ENCODE measurements at places on chromosomes 3 and 15.

DNA sequence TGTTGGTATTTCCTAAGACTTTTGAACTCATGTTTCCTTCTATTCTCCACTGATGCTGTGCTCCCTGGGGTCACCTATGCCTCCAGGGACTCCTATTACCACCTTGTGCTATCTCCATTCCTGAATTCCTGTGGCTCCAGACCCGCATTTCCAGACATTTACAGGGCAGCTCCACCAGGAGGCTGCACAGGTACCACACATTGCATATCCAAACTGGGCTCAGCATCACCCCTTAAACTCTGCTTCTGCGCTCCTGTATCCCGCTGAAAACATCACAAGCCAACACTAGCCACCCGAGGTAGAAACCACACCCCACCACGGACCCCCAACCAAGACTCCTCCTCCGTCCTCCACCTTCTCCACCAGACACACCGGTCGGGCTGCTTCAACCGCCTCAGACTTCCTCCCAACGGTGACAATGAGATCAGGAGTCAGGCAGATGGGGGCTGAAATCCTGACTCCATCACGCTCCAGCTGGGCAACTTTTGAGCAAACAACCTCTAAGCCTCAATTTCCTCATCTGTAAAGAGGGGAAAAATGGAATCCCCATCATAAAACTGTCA, 10.4 kb downstream of the TNK2 start:
- no peak for DNase-seq

DNA sequence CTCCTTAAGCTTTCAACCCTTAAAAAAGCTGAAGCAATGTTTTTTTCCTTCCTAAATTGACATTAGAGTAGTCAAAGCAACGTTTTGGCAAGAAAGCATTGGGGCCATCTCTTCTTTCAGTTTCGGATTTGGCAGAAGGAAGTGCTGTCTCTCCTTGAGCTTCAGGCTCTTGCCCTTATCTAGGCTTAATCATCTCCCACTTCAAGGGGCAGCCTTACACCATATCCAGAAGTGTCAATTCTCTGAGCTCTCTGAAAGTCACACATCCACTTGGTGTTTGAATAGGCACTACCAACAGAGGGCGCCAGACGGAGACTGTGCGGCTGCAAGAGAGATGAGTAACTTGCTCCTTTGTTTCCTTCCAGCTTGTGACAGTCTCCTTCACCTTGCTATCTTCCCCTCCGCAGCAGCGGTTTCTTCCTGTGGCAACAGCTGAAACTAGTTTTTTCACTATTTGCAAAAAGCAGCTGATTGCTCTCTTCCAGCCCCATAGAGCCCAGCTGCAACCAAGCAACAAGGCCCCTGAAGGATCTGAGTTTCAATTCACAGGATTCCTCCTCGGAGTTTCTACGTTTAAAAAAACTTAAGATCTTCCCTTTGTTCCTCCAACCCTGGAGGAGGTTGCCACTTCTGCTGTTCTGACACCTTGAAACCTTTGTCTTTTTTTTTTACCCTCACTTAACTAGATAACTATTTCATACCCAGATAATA, 147.0 kb upstream of the SLCO3A1 start:
- DNase-seq: peak; percentile 47

- no peak for DNase-seq
These were observed 105.9 kb downstream of the TPRG1 start for GRCh38 chr3:189277711-189278110.

DNA sequence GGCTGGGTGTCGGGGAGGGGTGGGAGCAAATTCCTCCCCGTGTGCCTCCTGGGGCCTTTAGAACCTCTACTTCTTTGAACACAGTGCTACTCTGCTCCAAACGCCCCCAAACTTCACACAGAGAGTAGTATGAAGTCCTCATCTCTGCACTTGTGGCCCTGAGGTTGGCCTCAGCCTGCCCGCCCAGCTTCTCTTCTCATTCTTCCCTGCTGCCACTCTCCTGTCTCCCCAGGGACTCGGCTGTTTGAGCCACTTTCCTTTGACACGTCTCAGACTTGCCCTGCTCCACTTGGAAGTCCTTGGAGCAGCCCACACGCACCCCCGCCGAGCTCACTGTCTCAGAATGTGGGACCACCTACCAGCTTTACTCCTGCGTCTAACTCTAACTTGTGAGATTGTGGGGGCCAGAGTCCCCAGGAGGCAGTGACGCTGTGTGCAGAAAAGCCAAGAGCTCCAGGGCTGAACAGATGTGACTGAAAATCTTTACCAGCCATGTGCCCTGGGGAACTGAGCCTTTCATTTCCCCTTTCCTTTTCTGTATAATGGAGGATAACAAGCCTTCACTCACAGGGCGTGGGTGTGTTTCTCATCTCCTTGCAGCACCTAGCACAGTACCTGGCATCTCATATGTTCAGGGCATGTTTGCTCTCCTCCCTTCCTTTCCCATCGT, 233.6 kb upstream of the CTDSPL start:
- DNase-seq: no peak

GRCh38 chr3:129106320-129106719, 15.3 kb downstream of the RAB43 start:
- DNase-seq: no peak

DNA sequence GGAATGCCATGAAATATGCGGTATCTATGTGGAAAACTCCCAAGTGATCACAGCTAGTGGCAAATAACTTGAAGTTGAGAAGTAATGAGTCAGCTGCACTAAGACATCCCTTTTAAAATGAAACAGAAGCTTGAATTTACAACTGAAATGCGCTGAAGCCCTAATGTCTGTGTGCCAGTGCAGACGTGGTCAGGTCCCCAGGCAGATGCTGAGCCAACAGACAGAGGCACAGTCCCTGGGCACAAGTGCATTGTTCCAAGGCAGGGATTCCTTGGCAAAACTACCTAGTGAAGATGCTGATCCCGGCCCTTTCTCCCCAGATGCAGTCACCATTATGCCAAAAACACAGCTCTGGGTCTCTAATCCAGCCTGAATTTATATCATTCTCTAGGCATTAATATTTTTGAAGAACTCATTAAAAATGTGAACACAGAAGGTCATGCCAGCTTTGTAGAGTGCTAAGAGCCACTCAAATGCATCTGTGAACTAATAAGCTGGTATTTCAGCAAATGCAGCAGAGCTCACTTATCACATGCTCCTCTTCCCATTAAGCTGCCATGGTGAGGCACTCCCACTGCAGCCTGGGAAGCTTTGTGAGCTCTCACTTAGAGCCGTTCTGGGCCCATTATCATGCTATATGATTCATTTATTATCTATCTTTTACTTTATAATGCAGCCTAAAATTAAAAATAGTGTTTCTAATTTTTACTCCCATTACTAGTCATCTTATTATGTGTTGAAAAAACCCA, 200.1 kb downstream of the GABRB3 start:
- DNase-seq: no peak

GRCh38 chr15:89648106-89649012, 6.9 kb downstream of the KIF7 start:
- no peak for DNase-seq

DNA sequence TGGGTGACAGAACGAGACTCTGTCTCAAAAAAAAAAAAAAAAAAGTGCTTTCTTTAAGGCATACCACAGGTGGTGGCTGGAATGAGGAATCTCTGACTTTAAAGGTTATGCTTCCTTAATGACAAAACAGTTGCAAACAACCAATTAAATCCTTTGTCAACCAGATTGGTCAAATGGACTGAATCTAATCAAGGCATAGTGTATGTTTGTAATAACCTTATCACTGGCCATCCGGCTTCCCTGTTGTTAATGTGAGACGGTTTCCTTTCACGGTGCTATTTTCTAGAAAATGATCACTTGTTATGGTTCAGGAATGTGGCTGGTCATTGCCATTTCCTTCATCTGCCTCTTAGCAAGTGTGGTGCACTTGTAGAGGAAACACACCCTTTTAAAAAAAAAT, 75.9 kb downstream of the FLNB start:
- DNase-seq: peak; percentile 37

GRCh38 chr3:6860954-6861624, at the start of gene GRM7:
Gene GRM7 (plus strand): TSS chr3:6861115.
- peak; percentile 1 for DNase-seq

DNA sequence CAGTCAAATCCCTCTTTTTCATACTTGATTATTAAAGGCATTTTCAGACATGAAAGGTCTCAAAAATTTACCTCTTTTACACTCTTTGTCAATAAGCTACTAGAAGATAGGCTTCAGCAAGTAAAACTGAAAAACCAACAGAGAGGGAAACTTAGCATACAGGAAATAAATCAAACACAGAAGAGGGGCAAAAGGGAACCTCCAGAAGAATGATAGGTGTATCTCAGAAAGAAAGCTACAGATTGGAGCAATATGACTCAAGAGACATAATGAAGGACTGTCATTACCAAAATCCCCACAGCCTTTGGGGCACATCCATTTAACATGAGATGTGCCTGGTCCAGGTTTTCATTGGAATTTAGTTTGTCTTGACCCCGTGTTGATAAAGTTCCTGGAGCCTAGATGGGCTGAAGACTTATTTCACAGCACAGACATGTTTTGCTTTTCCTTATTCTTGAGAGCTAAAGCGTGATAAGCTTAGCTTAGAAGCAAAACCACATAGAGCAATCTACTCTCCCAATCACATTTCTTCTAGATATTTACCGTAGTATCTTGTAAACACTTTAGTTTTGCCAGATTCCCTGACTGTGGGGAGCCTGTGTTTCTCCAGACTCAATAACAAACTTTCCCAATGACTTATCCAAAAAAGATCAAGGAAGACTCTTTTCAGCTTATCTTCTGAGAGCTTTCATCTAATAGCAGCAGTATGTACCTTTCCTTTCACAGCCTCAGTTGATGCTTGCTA, 11.7 kb downstream of the LRRFIP2 start:
- DNase-seq: no peak

DNA sequence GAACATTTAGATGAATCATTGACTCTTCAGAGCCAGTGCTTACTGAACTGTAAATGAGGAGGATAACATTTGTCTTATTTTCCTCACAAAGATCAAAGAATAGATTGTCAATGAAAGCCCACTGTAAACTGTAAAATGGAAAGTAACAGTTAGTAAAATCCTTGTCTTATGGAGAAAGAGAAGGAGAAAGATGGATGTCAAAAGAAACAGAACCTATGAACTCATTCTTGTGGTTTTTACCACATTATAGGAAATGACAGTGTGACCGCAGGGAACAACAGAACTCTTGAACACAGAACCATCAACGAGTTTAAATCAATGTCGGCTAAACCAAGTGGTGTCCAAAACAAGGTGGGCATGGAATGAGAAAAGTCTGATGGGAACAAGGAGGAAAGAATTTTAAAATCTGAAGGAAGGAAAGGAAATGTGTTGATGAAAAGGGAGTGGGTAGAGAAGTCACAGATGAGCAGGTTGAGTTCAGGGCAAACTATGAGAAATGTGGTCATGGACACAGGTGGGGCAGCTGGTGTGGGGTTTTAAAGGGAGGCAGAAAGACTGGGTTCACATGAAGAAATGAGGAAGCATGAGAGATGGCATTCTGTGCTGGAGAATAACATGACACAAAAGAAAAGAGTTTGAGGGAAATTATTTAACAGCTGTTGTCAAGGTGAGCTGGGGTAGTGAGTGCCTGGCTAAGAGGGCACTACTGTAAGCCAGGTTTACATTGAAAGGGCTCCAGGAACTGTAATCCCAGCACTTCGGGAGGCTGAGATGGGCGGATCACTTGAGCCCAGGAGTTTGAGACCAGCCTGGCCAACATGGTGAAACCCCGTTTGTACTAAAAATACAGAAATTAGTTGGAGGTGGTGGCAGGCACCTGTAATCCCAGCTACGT, 42.4 kb upstream of the ETV5 start:
- no peak for DNase-seq

- no peak for DNase-seq
These were observed 23.8 kb downstream of the CXCR6 start for GRCh38 chr3:45966950-45967640.

DNA sequence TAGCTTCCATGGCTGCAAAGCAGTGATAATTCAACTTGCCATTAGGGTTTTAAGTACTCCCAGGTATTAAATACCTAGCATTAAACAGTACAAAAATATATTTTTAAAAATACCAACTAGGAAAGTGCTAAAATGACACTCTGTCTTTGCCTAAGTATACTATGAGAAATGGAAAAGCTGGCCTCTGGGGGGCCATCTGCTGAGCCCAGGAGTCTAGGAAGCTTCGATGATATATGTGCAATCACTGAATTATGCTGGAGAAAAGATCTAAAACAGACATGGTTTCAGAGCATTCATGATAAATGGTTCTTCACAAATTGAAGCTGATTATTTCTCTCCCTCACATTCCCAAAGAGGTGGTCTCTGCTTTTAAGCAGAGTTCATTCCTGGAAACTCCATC, 191.8 kb downstream of the OPA1 start:
- DNase-seq: no peak

DNA sequence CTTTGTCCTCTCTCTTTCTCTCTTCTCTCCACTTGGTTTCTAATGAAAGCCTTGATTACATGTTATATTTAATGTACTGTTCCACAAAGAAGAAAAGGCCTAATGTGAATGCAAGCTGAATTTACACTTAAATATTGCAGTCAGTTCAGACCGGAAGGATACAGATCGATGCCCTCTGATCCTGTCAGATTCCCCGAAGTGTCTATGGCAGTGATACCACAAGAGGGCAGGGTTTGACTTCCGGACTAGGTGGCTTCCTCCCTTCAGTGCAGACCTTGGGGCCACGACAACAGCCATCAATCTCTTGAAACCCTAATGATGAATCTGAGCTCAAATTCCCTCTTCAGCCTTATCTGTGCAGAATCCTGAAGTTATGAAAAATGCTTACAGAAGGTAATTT, 29.5 kb downstream of the AGTR1 start:
- DNase-seq: peak; percentile 61

DNA sequence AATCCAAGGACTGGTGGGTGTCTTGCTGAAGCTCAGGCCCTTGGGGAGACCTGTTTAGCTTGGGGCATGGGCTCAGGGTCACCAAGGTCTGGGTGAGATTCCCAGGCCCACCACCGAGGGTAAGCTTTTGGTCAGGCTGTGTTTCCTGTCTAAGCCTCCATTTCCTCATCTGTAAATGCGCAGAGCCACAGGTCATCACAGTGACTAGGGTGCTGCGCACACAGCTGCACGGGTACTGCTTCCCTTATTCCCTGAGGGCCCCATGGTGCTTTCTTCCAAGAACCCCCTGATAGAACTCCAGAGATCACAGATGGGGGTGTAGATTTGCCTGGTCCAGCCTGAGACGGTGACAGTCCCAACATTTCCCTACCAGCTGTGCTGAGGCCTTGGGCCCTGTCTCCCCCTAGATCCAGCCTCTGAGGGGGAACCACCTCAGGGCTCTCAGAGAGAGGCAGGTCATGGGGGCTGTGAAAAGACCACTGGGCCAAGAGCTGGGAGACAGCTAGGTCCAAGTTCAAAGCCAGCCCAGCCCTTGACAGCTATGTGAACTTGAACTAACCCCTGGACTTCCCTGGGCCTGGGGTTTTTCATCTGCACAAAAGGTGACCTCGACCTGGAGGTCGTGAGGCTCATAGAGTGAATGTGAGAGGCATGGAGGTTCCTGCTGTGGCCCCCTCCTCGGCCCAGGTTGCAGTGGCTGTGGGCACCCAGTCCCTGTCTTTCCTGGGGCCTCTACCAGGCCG, 60.7 kb downstream of the SEMA3G start:
- no peak for DNase-seq

GRCh38 chr15:99059010-99059981, 45.6 kb upstream of the SYNM start:
- DNase-seq: peak; percentile 57

GRCh38 chr3:153069598-153070510, 92.2 kb upstream of the RAP2B start:
- DNase-seq: peak; percentile 42

- DNase-seq: peak; percentile 67
These were observed 241.7 kb upstream of the HES1 start for GRCh38 chr3:193894121-193894863.

GRCh38 chr15:40307421-40308211, at the start of gene PLCB2:
Gene PLCB2 (minus strand): TSS chr15:40307935. CDS start chr15:40307672, 263 bp downstream.
- DNase-seq: no peak
